ENCODE measurements at places on chromosomes 11 and 22.

DNA sequence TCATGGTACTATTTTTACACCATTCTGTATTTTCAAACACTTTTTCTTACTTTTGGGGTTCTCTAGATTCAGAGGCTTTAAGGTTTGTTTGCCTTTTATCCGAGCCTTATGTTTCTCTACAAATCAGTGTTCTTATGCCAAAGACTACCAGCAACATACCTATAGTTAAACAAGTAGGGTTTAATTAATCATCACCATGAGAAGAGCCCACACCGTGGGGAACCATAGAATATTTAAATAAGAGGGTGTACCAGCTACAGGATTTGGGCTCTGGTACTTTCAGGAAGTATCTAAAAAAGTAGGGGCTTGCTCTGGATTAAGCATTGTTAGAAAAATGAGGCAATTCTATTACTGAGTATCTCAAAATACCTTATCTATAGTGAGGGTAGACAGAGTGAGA lies 25.7 kb downstream of the TMEM225 start:
- no peak for DNase-seq

GRCh38 chr11:122814401-122814800 lies 23.9 kb upstream of the CRTAM start:
- DNase-seq = no peak

DNA sequence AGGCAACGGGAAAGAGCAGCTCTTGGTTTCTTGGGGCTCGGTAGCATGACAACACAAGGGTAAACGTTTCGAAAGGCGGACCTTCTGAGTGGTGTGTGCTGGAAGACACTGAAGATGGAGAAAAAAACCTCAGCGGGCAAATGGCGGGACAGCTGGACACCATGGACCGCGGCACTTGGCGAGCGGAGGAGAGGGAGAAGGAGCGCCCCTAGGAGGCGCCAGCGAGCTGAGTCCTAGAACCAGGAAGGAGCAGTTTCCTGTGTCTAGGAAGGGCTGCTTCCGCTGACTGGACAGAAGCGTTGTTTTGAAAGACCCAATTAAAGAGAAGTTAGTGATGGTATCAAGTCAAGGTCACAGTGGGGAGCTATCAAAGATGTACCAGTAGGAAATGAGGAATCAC lies 44.0 kb upstream of the OPCML start:
- no peak for DNase-seq

GRCh38 chr11:21603886-21604285 lies 589.0 kb upstream of the ANO5 start:
- DNase-seq = no peak

GRCh38 chr11:86416494-86416893 lies 41.8 kb downstream of the CCDC81 start:
- DNase-seq = no peak

- no peak for DNase-seq
Observed at GRCh38 chr22:43101306-43101705, 9.2 kb upstream of the BIK start.
